ENCODE measurements at places on chromosomes 3 and 15.

DNA sequence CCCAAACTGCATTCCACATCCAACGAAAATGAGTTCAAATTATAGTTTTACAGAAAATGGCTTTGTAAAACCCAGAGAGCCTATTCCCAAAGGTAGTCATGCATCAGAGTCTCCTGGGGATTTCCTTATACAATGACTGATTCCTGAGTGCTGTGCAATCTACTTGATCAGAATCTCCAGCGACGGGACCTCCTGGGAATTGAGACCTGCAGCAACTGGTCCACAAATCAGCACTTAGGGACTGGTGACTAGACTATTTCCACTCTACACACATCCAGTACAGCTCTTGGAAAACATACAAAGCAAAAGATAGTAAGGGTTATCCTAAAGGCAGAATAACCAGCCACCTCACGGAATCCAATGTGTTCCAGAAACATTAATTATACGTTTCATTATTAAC lies 871.0 kb upstream of the CFAP20DC start:
- DNase-seq = no peak

GRCh38 chr15:80662757-80663553 lies 32.2 kb upstream of the ABHD17C start:
- DNase-seq = no peak

- DNase-seq = no peak
Measured at GRCh38 chr3:86180696-86181095, 810.3 kb downstream of the VGLL3 start.

- DNase-seq = no peak
Measured at GRCh38 chr3:151372063-151372820, 12.3 kb downstream of the P2RY12 start.

GRCh38 chr15:57152666-57153539 lies 223.4 kb upstream of the CGNL1 start:
- no peak for DNase-seq

- no peak for DNase-seq
Measured at GRCh38 chr15:70132139-70132538, 34.4 kb upstream of the TLE3 start.

- DNase-seq = no peak
Measured at GRCh38 chr3:41482134-41482533, 282.8 kb downstream of the CTNNB1 start.

DNA sequence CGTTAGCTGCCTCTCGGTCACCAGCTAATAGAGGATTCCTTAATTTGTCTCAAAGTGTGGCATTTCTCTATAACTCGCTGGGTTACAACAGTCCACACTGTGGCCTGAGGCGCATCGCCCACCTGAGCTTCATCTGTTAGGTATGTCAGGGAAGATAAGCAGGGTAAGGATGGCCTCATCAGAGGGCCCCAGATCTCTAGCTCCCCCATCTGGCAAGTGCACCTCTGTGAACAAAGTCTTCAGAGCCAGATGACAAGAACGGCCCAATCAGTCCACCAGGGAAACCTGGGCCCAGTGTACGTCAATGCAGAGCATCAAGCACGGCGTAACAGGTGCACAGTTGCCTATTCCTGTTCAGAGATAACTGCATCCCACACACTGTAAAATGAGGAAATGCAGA lies 23.2 kb downstream of the FRG2C start:
- no peak for DNase-seq

DNA sequence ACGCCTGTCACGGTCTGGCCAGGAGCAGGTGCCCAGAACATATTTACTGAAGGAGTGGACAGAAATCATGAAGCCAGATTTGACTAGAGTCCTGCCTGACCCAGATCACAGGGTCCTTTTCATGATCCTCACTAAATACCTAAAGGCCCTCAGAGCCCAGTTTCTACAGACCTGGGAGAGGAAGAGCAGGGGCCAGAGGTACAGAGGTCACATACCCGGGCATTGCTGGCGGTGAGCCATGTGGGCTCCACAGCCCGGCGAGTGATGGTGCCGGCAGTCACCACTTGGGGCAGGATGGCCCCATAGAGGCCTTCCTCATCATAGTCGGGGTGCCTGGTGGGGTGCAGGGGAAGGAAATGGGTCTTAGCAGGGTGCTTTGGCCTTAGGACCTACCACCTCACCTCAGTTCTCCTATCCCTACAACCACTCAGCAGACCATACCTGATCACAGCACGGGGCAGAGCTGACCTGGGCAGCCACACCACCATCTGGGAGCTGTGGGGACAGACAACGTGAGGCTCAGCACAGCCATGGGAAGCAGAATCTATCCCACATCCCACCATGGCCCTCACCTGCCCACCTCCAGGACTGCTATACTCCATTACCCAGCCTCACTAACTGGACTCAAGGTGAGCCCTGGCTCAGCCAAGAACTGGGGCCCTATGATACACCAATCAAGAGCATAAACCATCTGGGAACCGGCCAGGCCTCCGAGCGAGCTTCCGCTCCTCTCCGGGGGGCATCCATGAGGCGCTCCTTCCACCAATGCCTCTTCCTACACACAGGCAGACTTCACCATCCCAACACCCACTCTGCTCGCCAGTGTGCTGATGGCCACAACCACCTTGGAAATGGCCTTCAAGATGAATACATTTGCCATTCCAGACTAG lies 12.9 kb downstream of the POLG start:
- DNase-seq = no peak

DNA sequence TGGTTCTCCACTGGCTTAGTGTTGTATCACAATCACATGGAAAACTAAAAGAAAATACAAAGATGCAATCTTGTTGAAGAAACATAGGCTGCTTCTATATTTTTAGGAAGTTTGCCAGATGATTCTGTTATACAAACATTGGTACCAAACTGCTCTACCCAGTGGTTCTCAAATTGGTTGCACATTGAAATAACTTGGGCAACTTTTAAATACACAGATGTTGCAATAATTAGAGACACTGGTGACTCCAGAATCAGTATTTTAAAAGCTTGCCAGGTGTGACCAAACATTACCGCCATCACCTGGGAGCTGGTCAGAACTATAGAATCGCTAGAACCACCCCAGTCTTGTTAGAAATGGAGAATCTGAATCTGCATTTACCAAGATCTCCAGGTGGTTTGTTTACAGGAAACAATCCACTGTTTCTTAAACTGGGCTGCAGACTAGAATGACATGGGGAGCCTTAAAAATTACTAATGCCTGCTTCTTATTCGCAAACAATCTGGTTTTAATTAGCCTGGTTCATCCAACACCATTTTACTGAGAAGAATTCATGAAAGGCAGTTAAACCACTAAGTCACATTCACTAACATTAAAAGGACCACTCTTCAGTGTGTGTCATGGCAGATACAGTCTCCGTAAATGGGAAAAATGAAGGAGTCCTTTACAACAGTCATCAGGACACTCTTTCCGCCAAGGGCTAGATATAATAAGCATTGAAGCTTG lies 76.5 kb downstream of the ACAP2 start:
- DNase-seq = no peak

- no peak for DNase-seq
Measured at GRCh38 chr3:128853826-128854225, 25.6 kb upstream of the ACAD9 start.

DNA sequence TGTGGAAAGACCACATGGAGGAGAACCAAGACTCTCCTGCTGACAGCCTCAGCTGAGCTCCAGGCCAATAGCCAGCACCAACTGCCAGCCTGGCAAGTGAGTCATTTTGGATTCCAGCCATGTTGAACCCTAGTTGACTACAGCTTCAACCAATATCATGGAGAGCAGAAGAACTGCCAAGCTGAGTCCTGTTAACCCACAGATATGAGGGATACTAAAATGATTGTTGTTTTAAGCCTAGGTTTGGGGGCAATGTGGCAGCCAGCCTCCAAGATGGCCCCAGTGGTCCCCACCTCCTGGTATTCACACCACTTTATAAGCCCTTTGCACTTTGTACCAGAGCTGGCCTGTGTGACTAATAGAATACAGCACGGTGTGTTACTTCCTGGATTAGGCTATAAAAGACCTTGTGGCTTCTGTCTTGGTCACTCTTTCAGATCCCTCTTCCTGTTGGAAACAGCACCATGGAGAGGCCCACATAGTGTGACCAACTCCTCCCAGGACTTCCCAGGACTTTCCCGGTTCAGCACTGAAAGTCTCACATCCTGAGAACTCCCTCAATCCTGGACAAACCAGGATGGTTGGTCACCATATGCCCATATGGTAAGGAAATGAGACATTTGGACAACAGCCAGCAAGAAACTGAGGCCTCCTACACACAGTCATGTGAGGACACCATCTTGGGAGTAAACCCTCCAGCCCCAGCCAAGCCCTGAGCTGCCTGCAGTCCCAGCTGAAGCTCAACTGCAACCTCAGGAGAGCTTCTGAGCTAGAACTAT lies 32.4 kb upstream of the CDV3 start:
- DNase-seq = no peak

- no peak for DNase-seq
Measured at GRCh38 chr3:55910543-55910942, 423.4 kb upstream of the WNT5A start.

- DNase-seq = no peak
Measured at GRCh38 chr3:32200992-32201758, 37.3 kb upstream of the CMTM8 start.

GRCh38 chr15:62186578-62186977 lies 21.5 kb upstream of the C2CD4B start:
- DNase-seq = no peak

- no peak for DNase-seq
Measured at GRCh38 chr3:45168451-45168850, 22.3 kb upstream of the CDCP1 start.

- no peak for DNase-seq
Measured at GRCh38 chr3:44920081-44920480, 45.7 kb downstream of the TGM4 start.

- peak; percentile 56 for DNase-seq
Measured at GRCh38 chr15:25850154-25851111, 12.7 kb downstream of the ATP10A start.

DNA sequence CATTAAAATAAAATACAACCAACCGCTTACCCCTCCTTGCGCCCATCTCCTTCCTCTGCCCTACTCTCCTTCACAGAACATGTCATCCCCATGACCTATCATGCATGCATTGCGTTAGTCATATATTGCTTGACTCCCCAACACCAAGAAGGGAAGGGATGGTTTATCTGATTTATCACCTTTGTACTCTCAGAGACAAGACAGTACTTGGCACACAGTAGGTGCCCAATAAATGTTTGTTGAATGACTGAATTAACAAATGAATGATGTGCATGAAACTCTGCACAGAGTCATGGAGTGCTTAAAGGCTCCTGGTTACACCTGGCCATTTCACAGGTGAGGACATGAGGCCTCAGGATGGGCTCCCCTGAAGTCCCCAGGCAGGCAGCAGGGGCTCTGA lies 59.7 kb downstream of the IQSEC1 start:
- DNase-seq = no peak

- DNase-seq = peak; percentile 78
Measured at GRCh38 chr3:50260027-50260941, 8.7 kb upstream of the SEMA3B start.

DNA sequence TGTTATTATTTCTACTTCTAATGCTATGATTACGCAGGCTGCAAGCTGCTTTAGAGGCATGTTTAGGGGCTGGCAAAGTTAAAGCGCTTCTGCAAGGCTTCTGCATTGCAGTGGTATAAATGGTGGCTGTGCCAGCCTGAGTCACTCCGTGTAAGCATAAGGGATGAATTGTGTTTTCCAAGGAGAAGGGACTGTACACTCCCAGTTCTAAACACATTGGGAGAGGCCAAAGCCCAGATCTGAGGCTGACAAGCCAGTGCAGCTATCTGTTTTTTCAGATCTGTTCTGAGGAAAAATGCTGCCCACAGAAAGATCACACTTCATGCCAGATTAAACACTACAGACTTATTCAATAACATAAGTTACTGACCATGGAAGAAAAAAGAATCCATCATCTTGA lies 83.8 kb downstream of the PRICKLE2 start:
- DNase-seq = no peak

GRCh38 chr3:17782751-17783150 lies 40.3 kb upstream of the TBC1D5 start:
- DNase-seq = no peak

GRCh38 chr15:90184119-90184785 lies 16.9 kb upstream of the SEMA4B start:
- DNase-seq = no peak

GRCh38 chr3:30188713-30189112 lies 417.7 kb upstream of the TGFBR2 start:
- DNase-seq = no peak

DNA sequence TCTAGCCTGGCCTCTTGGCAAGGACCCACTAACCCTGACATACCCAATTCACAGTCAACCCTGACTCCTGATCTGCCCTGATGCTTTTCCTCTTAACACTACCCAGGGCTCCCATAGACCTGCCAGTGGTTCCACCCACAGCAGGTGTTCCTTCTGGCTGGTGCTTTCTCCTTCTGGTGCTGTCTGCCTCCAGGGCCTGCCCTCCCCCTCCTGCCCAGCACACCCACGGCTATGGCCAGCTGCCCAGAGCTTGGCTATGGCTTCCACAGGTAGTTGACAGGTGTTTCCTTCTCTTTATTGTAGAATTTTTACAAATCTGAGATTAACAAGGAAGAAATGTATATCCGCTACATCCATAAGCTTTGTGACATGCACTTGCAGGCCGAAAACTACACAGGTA lies 46.5 kb upstream of the MANF start:
- no peak for DNase-seq

GRCh38 chr3:169613053-169613803 lies 50.3 kb downstream of the MECOM start:
- DNase-seq = no peak
